Stimulated activated CD4-positive, alpha-beta T cell treated with anti-CD3 and anti-CD28 coated beads, Interleukin-1b, Interleukin-23, amount 100 ng/mL, for 4 hours (primary cell): ENCODE measurements at places on chromosomes 16 and 17.

DNA sequence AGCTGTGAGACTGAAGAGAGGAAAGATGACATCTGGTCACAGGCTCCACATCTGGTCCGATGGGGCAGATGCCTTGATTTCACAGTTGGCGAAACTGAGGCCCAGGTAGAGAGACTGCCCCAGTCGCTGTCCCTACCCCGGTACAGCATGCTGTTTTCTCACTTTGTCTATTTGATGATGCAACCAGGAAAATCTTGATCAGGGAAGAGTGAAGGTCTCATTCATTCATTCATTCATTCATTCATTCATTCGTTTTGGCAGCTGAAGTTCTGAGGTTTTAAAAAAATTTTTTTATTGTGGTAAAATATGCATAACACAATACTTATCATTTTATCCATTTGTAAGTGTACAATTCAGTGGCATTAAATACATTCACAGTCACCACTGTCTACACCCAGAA lies 19.7 kb downstream of the CMIP start:
- no peak for DNase-seq

DNA sequence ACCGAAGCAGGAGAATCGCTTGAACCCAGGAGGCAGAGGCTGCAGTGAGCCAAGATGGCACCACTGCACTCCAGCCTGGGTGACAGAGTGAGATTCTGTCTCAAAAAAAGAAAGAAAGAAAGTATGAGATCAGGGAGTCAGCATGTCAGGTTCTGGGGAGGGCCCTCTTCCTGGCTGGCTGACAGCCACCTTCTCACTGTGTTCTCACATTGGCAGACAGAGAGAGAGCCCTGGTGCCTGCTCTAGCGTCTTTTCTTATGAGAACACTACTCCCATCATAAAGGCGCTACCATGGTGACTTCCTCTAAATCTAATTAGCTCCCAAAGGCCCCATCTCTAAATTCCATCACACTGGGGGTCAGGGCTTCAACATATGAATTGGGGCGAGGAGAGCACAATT lies 27.6 kb upstream of the RBBP6 start:
- DNase-seq, result no peak

- DNase-seq, result no peak
Measured at GRCh38 chr16:62548095-62548494, 511.9 kb upstream of the CDH8 start.

GRCh38 chr17:51499897-51500296 lies 239.6 kb downstream of the UTP18 start:
- no peak for DNase-seq

GRCh38 chr16:10678655-10679054 lies 16.1 kb downstream of the TEKT5 start:
- no peak for DNase-seq

- no peak for DNase-seq
Measured at GRCh38 chr17:34254651-34255380, at the start of gene CCL2. Gene CCL2, plus strand, starts transcription at chr17:34255285. Its CDS starts 65 bp downstream, at chr17:34255350.

DNA sequence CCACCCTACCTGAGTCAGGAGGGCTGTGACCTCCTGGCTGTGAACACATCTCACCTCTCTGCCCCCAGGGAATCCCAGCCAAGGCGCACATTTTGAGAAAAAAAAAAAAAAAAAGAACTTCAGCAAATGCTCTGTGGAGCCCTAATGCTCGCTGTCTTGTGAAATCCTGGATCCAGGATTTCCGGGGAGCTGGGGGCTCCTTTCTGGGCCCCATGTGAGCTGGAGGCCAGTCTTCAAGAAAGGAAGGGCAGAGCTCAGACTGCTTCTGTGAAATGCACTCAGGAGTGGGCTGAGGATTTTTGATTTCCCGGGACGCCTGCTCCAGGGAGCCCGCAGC lies 36.0 kb upstream of the EMP2 start:
- no peak for DNase-seq
